Nephron progenitor cell (in vitro differentiated cells): ENCODE measurements at places on chromosomes 6 and 20.

DNA sequence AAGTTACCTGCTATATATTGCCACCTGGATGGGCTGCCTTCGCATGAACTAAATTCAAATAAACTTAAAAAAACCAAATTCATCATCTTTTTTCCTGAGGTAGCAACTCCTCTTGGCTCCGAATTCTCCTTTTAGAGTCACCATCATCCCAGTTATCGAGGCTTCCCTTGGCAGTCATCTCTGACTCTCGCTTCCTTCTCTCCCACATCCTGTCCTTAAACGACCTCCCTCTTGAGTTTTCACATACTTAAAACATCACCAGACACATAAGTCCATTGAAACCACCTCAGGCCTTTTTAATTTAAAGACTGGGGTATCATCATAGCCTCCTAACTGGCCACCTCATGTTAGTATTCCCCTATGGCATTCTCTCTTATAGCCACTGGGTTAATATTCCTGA, 296.1 kb upstream of the FLRT3 start:
- DNase-seq: no peak
- no peaks in the 10 kb centered on the region for H3K4me1 ChIP-seq
- H3K27ac ChIP-seq: no peak overlapping the region
- H3K27me3 ChIP-seq: peaks cover 3% of the 10 kb centered on the region
- no peaks in the 10 kb centered on the region for H3K36me3 ChIP-seq

DNA sequence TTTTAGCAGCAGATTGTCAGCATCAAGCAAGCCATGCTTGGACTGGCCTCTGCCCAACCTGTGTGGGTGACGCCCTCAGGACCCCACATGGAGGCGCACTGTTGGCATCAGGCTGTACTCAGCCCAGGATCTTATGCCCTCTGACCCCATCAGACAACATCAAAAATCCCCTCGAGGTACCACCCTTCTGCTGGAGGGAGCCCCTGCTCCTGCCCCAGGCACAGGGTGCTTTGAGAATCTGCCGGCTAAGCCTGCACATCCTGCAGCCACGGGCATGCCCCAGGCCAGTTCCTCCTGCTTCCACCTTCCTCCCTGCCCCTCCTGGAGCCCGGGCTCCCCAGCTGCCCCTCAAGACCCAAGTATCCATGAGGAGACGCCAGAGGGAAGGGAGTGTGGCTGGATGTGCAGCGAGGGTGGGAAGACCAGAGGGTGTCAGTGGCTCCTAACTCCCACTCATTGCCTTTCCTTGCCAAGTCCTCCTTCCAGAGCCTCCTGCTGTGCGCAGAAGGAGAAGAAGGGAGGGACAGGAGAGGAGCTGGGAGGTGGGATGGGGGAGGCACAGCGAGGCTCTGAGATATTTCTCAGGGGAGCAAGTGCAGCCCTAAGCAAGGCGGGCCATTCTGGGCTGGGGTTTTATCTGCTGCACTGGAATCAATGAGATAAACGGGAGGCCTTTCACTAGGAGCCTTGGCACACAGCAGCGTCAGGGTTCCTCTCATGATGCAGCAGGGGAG, 77.4 kb upstream of the CST7 start:
- no peak overlapping the region for H3K27ac ChIP-seq
- H3K27me3 ChIP-seq: peaks cover 23% of the 10 kb centered on the region
- H3K36me3 ChIP-seq: no peaks in the 10 kb centered on the region

DNA sequence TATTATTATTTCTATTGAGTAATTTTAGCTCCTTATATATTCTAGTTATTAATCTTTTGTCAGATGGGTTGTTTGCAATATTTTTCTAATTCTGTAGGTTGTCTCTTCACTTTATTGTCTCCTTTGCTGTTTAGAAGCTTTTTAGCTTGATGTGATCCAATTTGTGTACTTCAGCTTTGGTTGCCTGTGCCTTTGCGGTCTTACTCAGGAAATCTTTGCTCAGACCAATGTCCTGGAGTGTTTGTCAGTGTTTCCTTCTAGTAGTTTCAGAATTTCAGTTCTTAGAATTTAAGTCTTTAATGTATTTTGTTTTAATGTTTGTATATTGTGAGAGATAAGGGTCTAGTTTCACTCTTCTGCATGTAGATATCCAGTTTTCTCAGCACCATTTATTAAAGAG, 916.0 kb upstream of the EYS start:
- H3K36me3 ChIP-seq: no peaks in the 10 kb centered on the region
- H3K4me1 ChIP-seq: no peaks in the 10 kb centered on the region
- no peak for DNase-seq
- no peak overlapping the region for H3K27ac ChIP-seq
- H3K4me3 ChIP-seq: no peak overlapping the region
- H3K27me3 ChIP-seq: no peaks in the 10 kb centered on the region

DNA sequence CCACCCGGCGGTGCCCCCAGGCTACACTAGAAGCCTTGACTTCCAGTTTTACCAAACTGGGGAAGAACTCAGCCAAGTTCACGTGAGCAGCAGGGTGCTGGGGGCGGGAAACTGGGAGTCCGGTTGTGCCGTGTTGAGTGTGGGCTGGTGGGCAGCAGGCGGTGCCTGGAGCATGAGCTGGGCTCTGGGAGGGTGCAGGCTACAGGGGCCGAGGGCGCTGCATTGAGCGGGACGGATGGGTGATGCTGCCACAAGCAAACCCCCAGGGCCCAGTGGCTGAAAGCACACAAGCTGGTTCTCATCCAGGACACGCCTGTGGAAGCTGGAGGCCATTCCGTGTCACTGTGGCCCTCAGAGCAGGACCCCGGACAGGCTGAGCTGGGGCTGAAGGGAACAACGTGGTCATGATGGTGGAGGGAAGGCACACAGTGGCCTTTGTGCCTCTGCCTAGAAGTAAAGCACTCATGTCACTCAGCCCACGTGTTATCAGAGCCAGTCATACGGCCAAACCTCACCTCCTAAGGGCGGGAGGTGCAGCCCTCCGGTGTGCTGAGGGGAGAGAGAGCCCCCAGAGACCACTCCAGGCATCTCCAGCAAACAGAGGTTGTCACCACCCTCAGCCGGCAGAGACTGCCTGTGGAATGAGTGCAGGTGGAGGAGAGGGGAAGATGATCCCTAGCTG, 29.5 kb downstream of the RBM38 start:
- H3K27me3 ChIP-seq: peaks cover 24% of the 10 kb centered on the region
- no peak overlapping the region for H3K4me3 ChIP-seq
- DNase-seq: no peak

DNA sequence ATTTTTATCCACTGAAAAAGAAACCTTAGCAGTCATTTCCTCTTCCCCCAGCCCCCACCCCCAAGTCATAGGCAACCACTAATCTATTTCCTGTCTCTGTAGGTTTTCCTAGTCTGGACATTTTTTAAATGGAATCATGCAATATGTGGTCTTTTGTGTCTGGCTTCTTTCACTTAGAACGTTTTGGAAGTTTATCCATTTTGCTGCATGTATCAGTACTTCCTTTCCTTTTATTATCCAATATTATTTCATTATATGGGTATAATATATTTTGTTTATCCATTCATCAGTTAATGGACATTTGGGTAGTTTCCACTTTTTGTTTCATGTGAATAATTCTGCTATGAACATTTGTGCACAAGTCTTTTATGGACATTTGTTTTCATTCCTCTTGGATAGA, 99.3 kb upstream of the BMP5 start:
- H3K27me3 ChIP-seq: no peaks in the 10 kb centered on the region
- H3K4me3 ChIP-seq: no peak overlapping the region
- no peak for DNase-seq
- H3K4me1 ChIP-seq: no peaks in the 10 kb centered on the region

- no peak overlapping the region for H3K27ac ChIP-seq
- H3K4me3 ChIP-seq: no peak overlapping the region
- no peak for DNase-seq
- H3K4me1 ChIP-seq: no peaks in the 10 kb centered on the region
- H3K27me3 ChIP-seq: no peaks in the 10 kb centered on the region
- H3K36me3 ChIP-seq: peaks cover 34% of the 10 kb centered on the region
These were observed 143.7 kb downstream of the REV3L start for GRCh38 chr6:111339294-111339693.
